ENCODE measurements at places on chromosomes 5 and 9.
A peak's percentile ranks its signal among the peaks of the same experiment; 100 is the strongest.

- DNase-seq = peak; percentile 22
These were observed 393 bp downstream of the SH3GLB2 start for GRCh38 chr9:129027685-129028191.

DNA sequence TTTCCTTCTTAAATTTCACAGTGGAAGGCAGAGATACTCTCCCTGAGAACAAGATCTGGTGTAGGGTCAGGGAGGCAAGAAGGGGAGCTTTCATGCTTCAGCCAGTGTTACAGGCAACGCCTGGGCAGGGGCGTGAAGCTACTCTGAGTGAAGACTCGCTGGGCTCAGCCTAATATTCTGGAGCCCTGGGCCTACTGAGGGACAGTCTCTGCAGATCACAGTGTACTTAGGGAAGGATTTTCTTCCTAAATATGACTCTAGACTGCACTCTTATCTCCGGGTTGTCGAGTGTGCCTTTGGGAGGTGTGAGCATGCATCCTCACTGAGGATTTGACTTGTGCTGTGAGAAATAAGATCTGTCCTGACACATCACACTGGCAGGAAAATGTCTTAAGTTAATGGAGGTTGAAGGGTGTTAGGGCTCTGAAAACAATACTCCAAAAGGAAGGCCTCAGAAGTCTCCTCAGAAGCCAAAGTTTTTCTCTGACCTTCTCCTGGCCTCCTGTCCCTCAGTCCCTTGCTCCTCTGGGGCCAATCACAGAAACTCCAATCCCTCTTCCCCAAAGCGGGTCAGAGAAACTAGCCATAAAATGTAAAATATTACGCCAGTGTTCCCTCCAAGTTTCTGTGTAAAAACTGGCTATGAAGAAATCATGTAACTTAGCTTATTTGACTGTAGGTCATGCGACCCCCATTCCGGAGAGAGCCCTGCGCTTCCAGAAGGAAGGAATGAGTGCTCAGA, 156.8 kb upstream of the TBC1D2 start:
- DNase-seq = no peak

GRCh38 chr5:94691291-94691690, 72.8 kb downstream of the SLF1 start:
- no peak for DNase-seq

- DNase-seq = peak; percentile 58
These were observed 34.1 kb upstream of the PLPP1 start for GRCh38 chr5:55568654-55569512.

DNA sequence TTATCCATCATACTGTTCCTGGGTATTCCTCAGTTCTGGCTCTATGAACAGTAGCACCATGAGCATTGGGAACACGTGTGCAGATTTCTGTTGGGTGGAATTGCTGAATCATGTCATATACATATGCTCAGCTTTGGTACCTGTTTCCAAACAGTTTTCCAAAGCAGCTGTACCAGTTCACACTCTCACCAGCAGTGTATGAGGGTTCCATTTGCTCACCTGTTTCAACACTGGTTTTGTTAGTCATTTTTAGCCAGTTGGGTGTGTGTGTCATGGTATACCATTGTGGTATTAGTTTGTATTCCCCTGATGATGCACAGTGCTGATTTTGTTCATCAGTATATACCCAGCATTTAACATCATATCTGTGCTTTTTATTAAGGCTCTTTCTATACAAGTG, 56.7 kb upstream of the ECM2 start:
- no peak for DNase-seq

- no peak for DNase-seq
These were observed 20.0 kb downstream of the MARCHF3 start for GRCh38 chr5:127010362-127010761.

GRCh38 chr5:126277762-126278161, 145.4 kb upstream of the GRAMD2B start:
- no peak for DNase-seq

DNA sequence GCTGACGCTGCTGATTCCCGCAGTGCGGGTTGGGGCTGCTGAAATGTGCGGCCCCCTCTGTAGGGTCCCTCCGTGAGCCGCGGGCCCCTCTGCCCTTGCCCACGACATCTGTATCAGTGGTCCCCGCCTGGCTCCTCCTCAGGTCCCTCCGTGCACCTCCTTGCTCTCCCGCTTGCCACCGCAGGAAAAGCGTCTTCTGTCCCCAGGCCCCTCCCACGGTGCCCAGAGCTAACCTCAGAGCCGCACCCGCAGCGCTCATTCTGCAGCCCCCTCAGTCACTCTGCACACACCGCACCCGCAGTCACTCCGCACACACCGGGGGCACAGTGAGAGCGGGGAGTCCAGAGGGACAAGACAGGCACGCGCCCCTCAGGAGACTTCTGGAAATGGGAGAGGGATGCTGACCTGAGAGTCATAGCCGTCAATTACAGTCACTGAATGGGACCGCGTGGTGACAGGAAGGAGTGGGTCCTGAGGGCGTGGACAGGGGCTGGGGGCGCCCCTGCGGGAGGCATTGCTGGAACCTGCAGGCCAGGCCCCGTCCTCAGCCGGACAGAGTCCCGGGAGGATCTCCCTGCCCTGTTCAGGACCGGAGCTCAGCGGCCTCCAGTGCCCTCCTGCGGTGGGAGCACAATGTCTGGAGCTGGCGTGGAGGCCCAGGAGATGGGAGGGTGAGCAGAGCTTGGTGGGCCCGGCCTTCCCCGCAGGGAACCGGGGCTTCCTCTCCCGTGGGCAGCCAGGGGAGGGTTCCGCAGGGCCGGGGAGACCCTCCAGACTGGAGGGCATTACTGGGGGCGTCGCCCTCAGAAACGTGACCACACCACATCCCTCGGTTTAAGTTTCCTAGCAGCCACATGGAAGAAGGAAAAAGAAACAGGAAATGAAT, 66.1 kb upstream of the CTSL start:
- DNase-seq = no peak
